ENCODE measurements at places on chromosomes 11 and 22.

DNA sequence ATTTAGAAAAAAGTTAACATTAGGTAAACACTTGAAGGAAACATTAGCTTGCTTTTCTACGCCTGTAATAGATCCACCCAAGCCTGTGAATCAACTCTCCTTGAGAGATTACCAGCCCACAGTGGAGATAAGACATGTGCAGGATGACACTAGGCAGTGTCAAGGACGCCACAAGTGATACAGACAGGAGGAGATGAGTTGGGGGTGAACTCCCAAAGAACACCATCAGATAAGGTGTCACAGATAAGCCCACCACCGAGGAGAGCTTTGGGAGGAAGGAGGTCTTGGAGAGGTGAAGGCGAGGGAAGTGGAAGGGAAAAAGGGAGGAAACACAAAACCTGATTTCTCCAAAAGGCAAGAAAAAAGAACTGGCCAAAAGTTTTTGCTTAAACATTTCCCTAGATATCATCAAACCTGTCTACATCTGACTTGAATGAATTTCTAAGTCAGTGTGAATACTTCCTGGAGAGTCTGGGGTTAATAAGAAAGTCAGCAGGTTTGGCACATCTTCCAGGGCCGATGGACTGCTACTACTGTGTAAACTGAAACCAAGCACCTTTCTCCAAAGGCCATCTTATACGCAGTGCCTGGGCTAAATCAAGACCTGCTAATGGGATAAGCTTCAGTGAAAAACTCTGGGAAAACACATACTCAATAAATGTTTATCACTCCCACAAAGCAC lies 15.5 kb downstream of the CLTCL1 start:
- DNase-seq: no peak

DNA sequence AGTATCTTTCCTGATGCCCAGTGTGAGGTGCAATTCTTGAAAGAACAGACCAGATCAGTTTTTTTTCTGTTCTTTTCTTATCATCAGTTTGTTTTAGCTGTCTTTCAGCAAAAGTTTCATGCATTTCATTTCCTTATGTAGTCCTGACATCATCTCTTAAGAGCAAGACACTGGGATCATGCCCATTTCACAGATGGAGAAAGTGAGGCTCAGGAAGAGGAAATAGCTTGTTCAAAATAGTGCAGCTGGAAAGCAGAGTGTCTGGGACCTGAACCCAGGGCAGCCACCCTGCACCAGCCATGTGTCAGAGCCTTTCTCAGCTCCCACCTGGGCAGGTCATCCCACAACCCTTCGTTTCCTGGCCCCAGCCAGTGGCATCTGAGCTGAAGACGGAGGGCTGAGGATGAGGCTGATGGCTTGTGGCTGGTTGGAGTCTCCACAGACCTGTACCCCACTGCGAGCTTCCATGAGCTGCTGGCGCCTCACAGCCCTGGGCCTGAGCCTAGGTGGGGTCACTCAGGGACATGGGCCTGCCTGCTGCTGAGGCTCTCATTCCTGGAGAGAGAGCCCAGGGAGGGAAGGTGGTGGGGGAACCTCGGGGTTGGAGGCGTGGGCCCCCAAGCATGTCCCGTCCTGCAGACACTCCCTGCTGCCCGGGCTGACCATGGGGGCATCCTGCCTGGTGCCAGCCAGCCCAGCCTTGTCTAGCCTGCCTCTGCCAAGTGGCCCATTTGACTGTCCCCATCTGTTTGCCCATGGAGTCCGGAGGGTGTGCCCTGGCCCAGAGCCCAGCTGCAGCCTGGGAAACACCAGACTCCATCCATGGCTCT lies 61.8 kb downstream of the SMIM38 start:
- DNase-seq: no peak

DNA sequence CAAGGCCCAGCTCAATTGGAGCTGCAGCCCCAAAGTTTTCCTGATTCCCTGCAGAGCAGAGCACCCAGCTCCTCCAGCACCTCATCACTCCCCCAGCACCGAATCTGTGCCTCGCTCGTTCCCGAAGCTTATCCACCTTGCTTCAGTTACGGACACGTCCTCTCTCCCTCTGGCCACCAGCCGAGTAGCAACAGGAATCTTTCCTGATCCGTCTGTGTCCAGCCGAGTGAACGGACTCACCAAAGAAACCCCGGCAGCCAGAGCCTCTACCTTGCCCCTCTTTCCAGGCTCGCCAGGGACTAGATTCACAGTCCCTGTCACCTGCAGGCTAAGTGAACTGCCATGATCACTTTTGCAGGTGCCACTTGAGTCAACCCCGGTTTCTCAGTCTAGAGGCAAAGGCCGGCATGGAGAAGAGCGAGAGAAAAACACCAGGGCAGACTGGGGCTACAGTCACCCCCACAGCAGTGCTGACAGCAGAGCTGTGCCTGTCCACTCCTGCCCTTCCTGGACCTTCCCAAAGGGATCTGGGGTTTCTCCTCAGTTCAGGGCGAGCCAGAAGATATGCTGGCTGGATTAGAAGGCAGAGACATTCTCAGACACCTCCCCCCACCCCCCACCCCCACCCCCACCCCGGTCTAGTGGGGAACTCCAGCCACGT lies 32.3 kb downstream of the BID start:
- DNase-seq: no peak

DNA sequence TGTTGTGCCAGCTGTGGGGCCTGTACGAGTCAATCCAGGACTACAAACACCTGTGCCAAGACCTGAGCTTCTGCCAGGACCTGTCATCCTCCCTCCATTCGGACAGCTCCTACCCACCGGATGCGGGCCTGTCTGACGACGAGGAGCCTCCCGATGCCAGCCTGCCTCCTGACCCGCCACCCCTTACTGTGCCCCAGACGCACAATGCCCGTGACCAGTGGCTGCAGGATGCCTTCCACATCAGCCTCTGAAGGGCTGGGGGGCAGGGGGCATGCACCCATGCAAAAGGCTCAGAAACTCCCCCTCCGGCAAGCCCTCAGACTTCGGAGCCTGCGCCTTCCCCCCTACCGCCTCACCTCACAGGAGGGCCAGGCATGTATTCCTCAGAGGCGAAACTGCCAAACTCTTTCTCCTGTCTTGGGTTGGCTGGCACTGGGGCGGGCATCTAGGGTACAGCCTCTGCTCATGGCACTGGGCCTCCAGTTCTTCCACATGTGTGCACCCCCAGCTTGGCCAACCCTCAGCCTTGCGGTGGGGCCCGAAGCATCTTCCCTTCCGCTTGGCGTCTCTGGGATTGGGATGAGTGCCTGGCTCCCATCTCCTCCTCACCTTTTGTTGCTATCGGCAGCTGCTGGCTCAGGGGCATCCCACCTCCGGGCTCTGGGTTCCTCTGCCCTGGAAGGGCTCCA lies 1.2 kb downstream of the FAM89B start:
- no peak for DNase-seq

DNA sequence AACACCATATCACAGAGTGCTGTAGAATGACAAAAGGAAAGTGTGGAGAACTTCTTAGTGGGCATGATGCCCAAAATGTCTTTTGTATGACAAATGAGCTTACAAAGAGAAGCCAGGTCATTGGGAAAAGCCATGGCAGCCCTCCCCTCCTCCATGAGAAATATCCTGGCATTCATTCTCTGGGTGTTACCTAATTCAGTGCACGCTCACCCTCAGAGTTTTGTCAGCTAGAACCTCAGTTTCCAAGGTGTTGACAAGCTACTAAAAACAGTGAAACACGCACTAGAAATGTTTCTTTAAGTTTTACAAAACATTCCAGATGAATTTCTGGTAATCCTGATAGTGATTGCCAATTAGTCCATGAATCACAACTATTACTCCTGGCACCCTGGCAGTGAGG lies 105.4 kb upstream of the FSHB start:
- DNase-seq: peak; percentile 66

DNA sequence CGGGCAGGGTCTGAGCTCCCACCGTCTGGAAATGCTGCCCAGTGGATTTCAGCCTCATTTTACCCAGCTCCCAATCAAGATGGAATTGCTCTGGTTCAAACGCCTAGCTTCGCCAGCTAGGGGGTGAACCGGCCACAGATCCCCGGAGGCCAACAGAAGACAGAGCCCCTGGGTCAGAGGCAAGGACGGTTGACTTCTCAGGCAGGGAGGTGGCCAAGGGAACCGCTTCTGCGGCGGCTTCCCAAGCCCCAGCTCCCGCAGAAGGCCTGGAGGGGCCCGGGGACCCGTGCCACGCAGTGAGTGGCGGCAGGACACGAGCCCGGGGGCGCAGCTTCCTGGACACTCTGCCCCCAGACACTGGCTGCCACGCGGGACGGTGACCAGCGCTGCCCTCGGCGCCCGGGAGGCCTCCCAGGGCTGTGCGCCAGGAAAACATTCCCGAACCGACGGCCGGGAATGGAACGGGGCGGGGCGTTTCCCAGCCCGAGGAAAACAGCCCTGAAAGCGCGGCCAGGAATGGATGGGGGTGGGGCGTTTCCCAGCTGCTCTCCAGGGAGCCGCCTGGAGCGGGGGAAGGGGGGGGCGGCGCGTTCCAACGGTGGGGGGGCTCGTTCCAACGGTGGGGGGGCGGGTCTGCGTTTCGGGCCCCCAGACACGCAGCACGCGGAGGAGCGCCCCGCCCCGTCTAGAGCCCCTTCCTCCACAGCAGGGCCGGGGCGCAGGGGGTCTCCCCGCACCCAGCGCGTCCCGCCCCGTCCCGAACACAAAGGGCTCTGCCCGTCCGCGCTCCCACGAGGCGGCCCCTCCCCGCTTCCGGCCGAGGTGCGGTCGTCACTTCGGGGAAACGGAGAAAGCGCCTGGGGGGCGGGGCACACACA lies 13.5 kb upstream of the B4GALNT4 start:
- peak; percentile 98 for DNase-seq

DNA sequence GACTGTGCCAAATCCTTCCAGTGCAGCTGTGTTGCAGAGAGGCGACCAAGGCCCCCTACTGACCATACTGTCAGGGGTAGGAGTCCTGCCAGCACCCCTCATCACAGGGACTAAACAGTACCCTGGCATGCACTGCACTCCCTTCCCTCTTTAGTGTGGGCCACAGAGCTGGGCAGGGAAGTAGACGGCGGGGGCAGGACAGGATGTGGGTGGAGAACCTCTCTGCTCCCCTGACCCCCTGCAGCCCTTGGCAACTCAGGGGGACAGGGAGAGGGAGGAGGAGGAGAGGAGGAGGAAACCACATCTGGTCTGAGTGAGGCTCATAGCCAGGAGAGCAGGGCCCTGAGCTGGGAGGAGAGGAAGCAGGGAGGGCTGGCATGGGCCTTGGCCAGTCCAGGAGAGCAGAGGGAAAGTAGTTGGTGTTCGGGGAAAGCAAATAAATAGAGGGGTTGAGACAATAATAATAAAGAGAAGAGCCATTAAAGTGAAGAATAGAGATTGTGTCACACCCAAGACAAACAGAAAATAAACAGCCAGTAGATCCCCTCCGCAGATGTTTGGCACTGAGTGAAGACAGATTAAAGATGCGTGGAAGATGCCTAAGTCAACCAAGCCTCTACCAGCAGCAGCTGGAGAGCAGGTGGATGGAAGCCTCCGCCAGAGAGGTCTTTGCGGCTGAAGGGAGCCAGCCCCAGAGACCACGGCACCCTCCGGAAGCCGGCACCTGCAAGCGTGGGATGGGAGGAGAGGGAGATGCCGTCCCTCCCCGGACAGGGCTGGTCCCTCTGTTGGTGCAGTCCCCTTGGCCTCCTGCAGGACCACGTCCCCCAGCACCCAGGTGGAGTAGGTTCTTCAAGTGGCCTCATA lies 61.5 kb downstream of the RPUSD4 start:
- no peak for DNase-seq

- no peak for DNase-seq
Observed at GRCh38 chr11:34158661-34159060, 53.2 kb downstream of the NAT10 start.

DNA sequence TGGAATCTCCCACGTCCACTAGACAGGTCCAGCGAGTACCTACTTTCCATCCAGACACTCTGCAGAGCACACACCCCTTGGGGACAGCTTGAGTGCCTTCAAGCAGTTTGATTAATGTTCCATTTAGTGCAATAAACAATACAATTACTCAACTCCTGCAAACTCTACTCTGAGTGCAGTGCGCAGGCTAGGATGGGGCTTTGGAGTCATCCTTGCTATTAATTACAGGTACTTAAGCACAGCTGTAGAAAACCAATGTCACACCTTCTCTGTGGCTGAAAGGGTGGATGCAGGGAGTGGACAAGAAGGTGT lies 82.6 kb downstream of the MN1 start:
- no peak for DNase-seq

GRCh38 chr11:83681031-83681781 lies 395.0 kb upstream of the CCDC90B start:
- no peak for DNase-seq

DNA sequence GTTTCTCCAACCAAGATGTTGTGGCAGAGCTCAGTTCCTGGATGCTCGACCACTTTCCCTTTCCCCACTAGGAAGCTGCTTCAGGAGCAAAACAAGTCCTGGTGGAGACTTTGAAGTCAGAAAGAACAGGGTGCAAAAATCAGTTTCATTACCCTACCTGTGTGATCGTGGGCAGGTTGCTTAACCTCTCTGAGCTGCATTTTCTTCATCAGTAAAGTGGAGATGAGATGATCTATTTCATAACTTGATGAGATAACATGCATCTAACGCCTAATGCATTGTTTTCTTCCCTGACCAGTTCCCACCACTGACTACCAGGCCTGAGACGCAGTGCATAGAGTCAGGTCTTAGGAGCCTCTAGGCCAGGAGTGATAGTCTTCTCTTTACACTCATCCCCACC lies 470.0 kb downstream of the SOX6 start:
- no peak for DNase-seq

GRCh38 chr22:24161909-24162308 lies 19.4 kb upstream of the SUSD2 start:
- no peak for DNase-seq

DNA sequence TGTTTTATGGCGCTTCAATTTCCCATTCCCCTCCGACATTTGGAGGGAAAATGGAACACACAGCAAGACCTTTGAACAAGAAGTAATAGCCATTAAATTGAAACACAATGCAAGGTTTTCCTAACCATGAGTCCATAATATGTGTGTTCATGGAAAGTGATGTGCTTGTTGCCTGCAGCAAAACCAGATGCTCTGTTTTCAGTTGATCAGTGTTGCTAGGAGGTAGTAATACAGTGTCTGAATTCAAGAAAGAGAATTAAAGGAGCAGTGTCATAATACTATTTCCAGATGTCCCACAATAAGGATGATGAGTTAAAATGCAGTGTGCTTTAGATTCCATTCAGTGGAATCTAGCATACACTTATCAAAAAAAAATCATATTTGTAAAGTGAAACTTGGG lies 637.4 kb upstream of the API5 start:
- no peak for DNase-seq

GRCh38 chr11:70073871-70074371 lies 4.2 kb upstream of the ANO1 start:
- DNase-seq: no peak

DNA sequence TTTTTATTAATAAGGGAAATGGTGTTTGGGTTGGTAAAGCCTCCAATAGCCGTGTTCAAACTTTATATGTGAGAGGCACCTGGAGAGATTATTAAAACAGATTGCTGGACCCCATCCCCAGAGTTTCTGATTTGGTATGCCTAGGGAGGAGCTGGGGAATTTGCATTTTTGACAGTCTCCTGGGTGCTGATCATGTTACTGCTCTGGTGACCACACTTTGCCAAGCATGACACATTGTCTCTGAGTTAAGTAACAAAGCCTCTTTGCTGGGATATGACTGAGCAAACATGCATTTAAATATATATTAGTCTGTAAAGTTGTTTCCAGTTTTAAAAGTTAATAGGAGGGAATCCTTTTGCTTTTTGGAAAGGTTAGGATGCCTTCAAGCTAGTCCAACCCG lies 140.4 kb downstream of the NAV2 start:
- peak; percentile 44 for DNase-seq

Data from fibroblast of skin of abdomen (primary cell).